Fibroblast of lung (primary cell): ENCODE measurements at places on chromosomes 4 and X. TPM values are rescaled to one million over a fixed set of nuclear protein-coding genes. Genes with fewer than 3 reads are reported as not detected.

Gene COL25A1
- under 0.01 TPM in 2 replicates for total RNA-seq

Gene EOLA2
- 15.9 and 17.2 TPM in 2 replicates for total RNA-seq

Gene NUDT10
- 1.8 and 2.1 TPM in 2 replicates for total RNA-seq

Gene ENOX2
- 6.4 and 7.6 TPM in 2 replicates for total RNA-seq

Gene NMU
- total RNA-seq, result not detected in 2 replicates
